Right lobe of liver (tissue), 6 donors: ENCODE measurements at places on chromosomes 5 and 9. TPM values are rescaled to one million over a fixed set of nuclear protein-coding genes. Genes with fewer than 3 reads are reported as not detected.
A peak's percentile ranks its signal among the peaks of the same experiment; 100 is the strongest.

GRCh38 chr5:51033215-51033614 lies 350.0 kb upstream of the ISL1 start:
- H3K4me1 ChIP-seq, result no peaks in the 10 kb centered on the region
- H3K4me3 ChIP-seq, result no peak overlapping the region
- no peaks in the 10 kb centered on the region for H3K27me3 ChIP-seq
- no peaks in the 10 kb centered on the region for H3K36me3 ChIP-seq
- H3K27ac ChIP-seq, result no peak overlapping the region
- DNase-seq, result no peak

- no peaks in the 10 kb centered on the region for H3K4me1 ChIP-seq
- no peak overlapping the region for H3K27ac ChIP-seq
- H3K27me3 ChIP-seq, result no peaks in the 10 kb centered on the region
- no peaks in the 10 kb centered on the region for H3K36me3 ChIP-seq
- no peak overlapping the region for H3K4me3 ChIP-seq
Measured at GRCh38 chr5:26578002-26578401, 460.4 kb downstream of the CDH9 start.

The MAP1B gene
- total RNA-seq, result 4.9 TPM

The PDGFRB gene
- 9.8 TPM for total RNA-seq

DNA sequence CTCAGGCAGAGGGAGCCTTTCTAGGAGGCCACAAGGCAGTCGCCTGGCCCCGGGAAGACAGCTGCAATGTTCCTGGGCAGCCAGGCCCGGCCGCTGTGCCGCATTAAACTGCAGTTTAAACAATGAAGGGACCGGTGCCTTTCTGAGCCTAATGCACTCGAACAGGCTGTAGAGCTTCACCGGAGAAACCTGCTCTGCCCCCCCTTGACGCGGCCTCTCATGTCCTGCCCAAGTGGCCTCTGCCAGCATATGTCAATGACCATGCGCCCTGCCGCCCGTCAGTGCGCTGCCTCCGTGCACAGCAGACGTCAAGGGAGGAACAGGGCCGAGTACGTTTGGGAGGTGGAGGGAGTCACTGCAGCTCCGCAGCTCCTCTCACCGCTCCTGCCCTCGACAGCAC lies 38.4 kb upstream of the BARHL1 start:
- H3K4me1 ChIP-seq, result no peaks in the 10 kb centered on the region
- no peak overlapping the region for H3K4me3 ChIP-seq
- no peak overlapping the region for H3K27ac ChIP-seq
- H3K36me3 ChIP-seq, result no peaks in the 10 kb centered on the region

GRCh38 chr5:179827680-179828079 lies 7.0 kb downstream of the SQSTM1 start:
- peaks cover 91% of the 10 kb centered on the region for H3K36me3 ChIP-seq
- no peak for DNase-seq
- no peak overlapping the region for H3K27ac ChIP-seq
- H3K27me3 ChIP-seq, result no peaks in the 10 kb centered on the region

DNA sequence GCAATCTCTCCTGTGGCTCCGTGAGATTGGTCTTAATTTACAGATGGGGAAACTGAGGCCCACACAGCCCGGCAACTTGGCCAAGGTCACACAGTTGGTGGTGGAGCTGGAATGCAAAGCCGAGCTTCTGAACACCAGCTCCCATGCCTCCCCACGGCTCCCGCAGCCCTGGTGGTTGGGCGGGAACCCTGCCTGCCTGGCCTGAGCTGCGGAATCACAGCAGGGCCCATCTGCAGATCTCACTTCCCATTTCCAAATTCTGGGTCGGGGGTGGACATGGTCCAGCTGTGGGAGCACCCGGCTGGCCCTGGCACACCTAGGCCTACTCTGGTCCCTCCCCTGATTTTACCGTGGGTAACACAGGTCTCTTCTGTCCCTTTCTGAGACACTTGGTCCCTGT lies 35.3 kb upstream of the PHYKPL start:
- no peak overlapping the region for H3K4me3 ChIP-seq
- H3K27ac ChIP-seq, result no peak overlapping the region
- no peaks in the 10 kb centered on the region for H3K4me1 ChIP-seq
- DNase-seq, result no peak
- no peaks in the 10 kb centered on the region for H3K36me3 ChIP-seq
- no peaks in the 10 kb centered on the region for H3K27me3 ChIP-seq

DNA sequence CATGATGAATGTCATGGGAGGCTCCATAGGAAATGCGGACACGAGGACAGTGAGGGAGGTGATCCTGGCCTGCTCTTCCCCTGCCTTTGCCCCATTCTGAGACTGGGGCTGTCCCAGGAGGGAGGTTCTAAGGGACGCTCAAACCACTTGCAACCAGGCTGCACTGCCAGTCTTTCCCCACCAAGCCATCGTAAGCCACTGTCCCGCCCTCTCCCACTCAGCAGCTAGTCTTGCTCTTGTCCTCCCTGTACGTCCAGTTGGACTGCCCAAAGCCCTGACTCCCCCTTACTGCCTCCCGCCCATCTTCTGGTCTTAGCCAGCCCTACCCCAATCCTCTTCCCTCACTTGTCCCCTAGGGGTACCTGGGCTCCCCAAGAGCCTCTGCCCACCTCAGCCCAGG lies 115.7 kb downstream of the FSTL4 start:
- no peaks in the 10 kb centered on the region for H3K27me3 ChIP-seq
- H3K36me3 ChIP-seq, result no peaks in the 10 kb centered on the region
- H3K4me1 ChIP-seq, result no peaks in the 10 kb centered on the region
- DNase-seq, result no peak
- H3K27ac ChIP-seq, result no peak overlapping the region

- H3K36me3 ChIP-seq, result no peaks in the 10 kb centered on the region
- H3K27ac ChIP-seq, result no peak overlapping the region
Measured at GRCh38 chr5:36442352-36442751, 140.7 kb upstream of the RANBP3L start.

GRCh38 chr5:144169904-144170275 lies 569 bp downstream of the YIPF5 start:
- no peak for DNase-seq
- H3K27ac ChIP-seq, result peak overlapping the region; percentile 59
- H3K4me3 ChIP-seq, result peak overlapping the region; percentile 83
- peaks cover 2% of the 10 kb centered on the region for H3K36me3 ChIP-seq
- H3K4me1 ChIP-seq, result peaks cover 13% of the 10 kb centered on the region

The UAP1L1 gene
- 1.8 TPM for total RNA-seq

DNA sequence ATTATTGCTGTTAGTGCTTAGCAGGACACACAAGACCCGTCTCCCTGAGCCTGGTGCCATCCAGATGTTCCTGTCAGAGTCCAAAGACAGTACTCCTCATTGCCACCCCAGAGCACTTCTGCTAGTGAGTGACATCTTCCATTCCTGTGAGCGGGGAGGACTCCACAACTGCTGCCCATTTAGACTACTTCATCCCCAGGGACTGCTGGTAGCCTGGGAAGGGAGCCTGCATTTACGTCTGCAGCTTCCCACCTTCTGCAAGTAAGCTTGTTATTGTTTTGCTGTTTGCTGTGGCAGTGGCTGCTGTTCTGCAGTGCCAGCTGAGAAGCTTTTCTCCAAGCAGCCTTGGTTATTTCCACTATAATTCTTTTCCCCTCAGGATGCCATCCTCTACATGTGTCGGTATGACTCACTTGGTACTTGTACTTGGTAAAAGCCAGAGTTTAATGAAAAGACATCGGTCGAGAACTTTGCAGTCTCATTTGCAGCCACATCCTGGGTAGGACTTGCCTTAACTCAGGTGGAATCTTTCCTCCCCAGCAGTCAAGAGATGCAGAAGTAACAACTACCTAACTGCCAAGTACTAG lies 10.6 kb upstream of the MAP1B start:
- no peaks in the 10 kb centered on the region for H3K4me1 ChIP-seq
- no peaks in the 10 kb centered on the region for H3K27me3 ChIP-seq
- H3K27ac ChIP-seq, result no peak overlapping the region
- no peak overlapping the region for H3K4me3 ChIP-seq

DNA sequence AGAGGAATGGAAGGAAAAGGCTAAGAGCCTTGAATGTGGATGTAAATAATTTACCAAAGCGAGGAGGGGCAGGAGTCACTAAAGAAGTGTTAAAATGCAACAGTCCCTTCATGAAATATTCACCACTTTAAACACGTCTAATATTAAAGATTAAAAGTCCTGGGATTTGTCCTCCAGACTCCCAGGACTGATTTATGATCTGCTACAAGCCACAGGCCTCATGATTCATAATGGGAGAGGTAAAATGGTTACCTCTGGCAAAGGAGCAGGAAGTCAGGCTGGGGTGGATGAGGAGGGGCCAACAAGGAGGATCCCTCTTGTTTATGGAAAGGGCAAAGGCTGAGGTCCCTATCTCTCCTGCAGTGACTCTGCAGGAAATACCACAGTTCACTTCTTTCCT lies 292.4 kb downstream of the TRIM32 start:
- DNase-seq, result no peak
- H3K27ac ChIP-seq, result no peak overlapping the region
- no peak overlapping the region for H3K4me3 ChIP-seq
- no peaks in the 10 kb centered on the region for H3K36me3 ChIP-seq
- H3K27me3 ChIP-seq, result no peaks in the 10 kb centered on the region

The PPP3R2 gene
- total RNA-seq, result not detected

The IL7R gene
- 0.75 TPM for total RNA-seq

The CCL27 gene
- total RNA-seq, result not detected

- no peaks in the 10 kb centered on the region for H3K4me1 ChIP-seq
- H3K27me3 ChIP-seq, result no peaks in the 10 kb centered on the region
- DNase-seq, result no peak
Measured at GRCh38 chr9:15220658-15221318, 86.2 kb downstream of the TTC39B start.

DNA sequence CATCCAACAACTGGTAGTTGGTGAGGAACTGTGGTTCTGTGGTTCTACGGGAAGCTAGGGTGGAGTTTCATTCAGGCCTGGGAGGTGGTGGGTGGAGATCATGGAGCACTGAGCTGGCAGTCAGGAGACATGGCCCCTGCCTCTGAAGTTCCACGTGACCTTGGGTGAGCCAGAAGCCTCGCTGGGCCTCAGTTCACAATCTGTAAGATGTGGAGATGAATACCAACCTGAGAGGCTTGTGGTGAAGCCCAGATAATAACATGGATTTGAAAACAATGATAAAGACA lies 177.9 kb downstream of the MACROH2A1 start:
- H3K4me3 ChIP-seq, result no peak overlapping the region
- no peaks in the 10 kb centered on the region for H3K4me1 ChIP-seq
- no peak overlapping the region for H3K27ac ChIP-seq
- no peak for DNase-seq
- H3K36me3 ChIP-seq, result no peaks in the 10 kb centered on the region

- no peak overlapping the region for H3K27ac ChIP-seq
- H3K36me3 ChIP-seq, result no peaks in the 10 kb centered on the region
- no peak for DNase-seq
- no peaks in the 10 kb centered on the region for H3K27me3 ChIP-seq
- no peak overlapping the region for H3K4me3 ChIP-seq
Measured at GRCh38 chr9:5719100-5719926, 90.4 kb downstream of the RIC1 start.

GRCh38 chr5:134374232-134374631 lies 2.9 kb downstream of the UBE2B start:
- no peak overlapping the region for H3K4me3 ChIP-seq
- no peaks in the 10 kb centered on the region for H3K27me3 ChIP-seq
- H3K27ac ChIP-seq, result no peak overlapping the region
- DNase-seq, result no peak

- H3K27ac ChIP-seq, result no peak overlapping the region
- no peak for DNase-seq
- no peaks in the 10 kb centered on the region for H3K4me1 ChIP-seq
- no peaks in the 10 kb centered on the region for H3K36me3 ChIP-seq
- H3K27me3 ChIP-seq, result no peaks in the 10 kb centered on the region
Measured at GRCh38 chr5:2848619-2849018, 97.1 kb upstream of the IRX2 start.

DNA sequence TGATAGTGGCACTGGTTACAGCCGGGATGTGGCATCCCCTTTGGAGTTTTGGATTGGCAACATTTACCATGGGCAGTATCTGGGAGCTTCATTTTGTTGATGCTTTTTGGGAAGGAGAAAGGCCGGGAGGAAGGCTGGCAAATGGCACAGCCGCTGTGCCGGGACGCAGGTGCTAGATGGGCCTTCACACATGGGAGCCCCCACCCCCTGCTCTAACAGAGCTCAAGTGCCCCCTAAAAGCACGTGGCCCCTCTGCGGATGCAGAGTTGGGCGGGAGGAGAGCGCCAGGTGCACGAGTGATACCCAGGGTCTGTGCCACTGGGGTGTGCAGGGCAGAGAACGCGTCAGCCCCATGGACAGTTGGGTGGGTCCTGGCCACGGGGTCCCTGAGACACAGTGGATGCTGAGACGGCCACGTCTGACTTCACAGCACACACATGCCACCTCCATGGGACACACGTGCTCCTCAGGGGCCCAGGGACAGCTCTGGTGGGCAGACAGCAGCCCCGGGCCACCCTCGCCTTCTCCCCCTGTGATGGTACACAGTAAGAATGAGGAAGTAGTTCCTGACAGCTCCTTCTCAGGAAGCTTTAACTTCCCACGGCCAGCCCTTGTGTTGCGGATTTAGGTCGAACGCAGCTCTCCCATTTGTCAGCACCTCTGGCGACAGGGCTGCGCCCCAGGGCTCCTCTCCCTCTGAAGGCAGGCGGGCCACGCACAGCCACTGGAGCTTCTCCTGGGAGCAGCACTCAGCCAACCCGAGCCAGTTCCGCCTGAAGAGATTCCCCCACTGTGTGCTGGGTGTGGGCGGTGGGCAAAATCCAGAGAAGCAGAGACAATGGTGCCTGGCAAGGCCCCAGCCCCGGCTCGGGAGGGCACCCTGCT lies 10.8 kb downstream of the SLC9A3 start:
- no peaks in the 10 kb centered on the region for H3K27me3 ChIP-seq
- H3K4me1 ChIP-seq, result no peaks in the 10 kb centered on the region
- no peak for DNase-seq
- no peaks in the 10 kb centered on the region for H3K36me3 ChIP-seq
- H3K27ac ChIP-seq, result no peak overlapping the region
- H3K4me3 ChIP-seq, result no peak overlapping the region

DNA sequence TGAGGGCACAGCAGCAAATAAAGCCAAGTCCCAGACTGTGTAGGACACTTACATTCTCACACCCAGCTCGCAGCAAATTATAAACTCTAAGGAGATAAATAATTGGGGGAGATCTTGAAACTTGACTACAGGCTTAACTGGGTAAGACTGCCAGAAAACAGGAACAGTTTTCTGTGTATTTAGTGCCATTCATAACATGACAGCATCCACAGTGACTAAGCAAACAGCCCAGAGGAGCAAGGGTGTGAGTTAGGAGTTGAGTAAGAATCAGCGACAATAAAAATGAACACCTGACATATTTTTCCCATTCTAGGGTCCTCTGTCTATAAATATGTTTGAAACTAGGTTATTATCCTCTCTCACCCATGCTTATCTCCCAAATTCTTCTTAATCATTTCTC lies 370.9 kb upstream of the WWC1 start:
- no peaks in the 10 kb centered on the region for H3K27me3 ChIP-seq
- H3K36me3 ChIP-seq, result no peaks in the 10 kb centered on the region
